ENCODE measurements at places on chromosomes 12 and 14. TPM values are rescaled to one million over a fixed set of nuclear protein-coding genes. Genes with fewer than 3 reads are reported as not detected.

The MDM1 gene
- total RNA-seq, result 17.1 TPM

The AMN gene
- 2.4 TPM for total RNA-seq

GRCh38 chr12:96136161-96136560 is 58.0 kb upstream of the ELK3 start:
- peak overlapping the region; percentile 10 for H3K27ac ChIP-seq
- H3K27me3 ChIP-seq, result no peaks in the 10 kb centered on the region
- no peak for DNase-seq
- H3K4me3 ChIP-seq, result no peak overlapping the region
- no peaks in the 10 kb centered on the region for H3K36me3 ChIP-seq
- H3K4me1 ChIP-seq, result no peaks in the 10 kb centered on the region

The EPYC gene
- not detected for total RNA-seq

DNA sequence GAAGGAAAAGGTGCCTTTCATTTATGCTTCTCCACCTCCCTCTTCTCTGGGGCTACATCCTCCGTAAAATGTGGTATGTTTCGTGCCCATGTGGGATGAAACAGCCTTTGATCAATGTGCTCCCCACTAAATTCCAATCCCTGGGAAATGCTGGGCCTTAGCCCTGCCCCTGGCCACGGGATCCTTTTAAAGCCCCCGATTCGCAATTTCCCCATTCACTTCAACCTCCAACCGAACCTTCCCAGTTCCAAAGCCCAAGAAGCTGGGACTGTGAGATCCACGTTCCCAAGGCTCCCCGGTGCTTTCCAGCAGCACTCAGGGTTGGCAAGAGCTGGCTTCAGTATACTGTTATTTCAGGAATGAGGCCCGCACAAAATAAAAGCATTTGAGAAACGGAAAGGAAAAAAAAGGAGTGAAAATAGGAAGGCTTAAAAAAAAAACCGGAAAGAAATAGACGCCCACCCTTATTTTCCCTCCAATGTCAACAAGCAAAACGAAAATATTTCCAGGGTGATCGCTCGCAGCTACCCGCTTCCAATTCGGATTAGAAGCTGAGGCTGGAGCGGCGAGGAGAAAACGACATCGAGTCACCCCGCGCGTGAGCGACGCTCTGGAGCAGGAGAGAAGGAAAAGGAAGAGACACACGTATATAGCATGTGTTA is 1.3 kb upstream of the FOXG1 start:
- H3K27me3 ChIP-seq, result peaks cover 13% of the 10 kb centered on the region
- DNase-seq, result no peak
- H3K36me3 ChIP-seq, result no peaks in the 10 kb centered on the region

DNA sequence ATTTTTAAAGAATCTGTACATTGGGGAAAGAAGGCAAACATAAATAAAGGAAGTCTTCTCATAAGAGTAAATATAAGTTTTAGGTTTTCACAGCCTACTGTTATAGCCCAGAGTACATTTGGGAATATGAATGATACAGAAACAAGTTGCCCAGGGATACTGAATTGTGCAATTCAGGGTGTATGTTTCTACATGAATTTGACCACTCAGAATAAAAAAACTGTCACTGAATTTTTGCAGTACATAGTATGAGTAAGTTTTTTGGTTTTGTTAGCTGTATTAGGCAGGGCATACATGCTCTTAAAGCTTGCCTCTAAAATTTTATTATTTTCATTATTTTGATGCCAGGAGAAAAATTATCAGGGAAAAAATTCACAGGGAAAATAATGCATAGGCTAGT is 6.6 kb upstream of the PCNX4 start:
- H3K27me3 ChIP-seq, result no peaks in the 10 kb centered on the region
- no peaks in the 10 kb centered on the region for H3K4me1 ChIP-seq
- DNase-seq, result no peak
- H3K27ac ChIP-seq, result no peak overlapping the region
- H3K36me3 ChIP-seq, result no peaks in the 10 kb centered on the region

GRCh38 chr14:93240678-93241000 is 33.6 kb downstream of the UBR7 start:
- H3K36me3 ChIP-seq, result peaks cover 32% of the 10 kb centered on the region
- no peaks in the 10 kb centered on the region for H3K4me1 ChIP-seq
- no peak overlapping the region for H3K27ac ChIP-seq
- H3K4me3 ChIP-seq, result no peak overlapping the region

DNA sequence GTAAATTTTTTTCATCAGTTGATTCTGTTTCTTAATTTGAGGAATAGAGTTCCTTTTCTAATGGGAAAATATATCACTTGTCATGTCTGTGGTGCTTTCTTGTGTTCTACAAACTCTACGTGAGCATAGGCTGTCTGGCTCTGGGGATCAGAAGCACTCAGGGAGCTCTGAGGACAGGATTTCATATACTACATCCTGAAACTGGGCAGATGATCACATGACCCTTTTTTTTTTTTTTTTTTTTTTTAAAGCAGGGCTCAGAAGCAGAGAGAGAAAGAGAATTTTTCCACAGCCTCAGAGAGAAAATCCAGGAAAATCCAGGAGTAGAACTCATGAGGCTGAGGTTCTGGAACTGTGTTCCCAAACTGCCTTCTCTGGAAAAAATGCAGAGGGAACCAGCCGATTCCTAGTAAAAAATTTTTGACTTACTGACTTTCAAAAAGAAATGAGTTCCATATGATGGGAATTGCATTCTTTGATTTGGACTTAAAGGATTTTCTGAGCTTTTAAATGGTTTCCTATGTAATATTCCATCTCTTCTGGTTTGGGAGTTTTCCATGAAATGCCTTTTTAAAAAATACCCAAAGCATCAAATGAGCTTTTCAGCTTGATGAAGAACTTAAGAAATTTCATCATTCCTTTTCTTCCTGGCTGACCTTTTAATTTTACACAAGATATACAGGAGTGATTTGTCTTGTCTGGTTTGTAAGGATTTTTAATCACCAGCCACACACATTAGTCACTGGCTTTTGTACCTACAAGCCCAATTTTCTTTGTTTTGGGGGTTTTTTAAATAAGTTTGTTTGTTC is 183.1 kb upstream of the HIF1A start:
- H3K4me1 ChIP-seq, result peaks cover 17% of the 10 kb centered on the region
- no peak overlapping the region for H3K27ac ChIP-seq
- H3K4me3 ChIP-seq, result no peak overlapping the region
- DNase-seq, result no peak
- no peaks in the 10 kb centered on the region for H3K36me3 ChIP-seq
- H3K27me3 ChIP-seq, result no peaks in the 10 kb centered on the region

The BHLHE41 gene
- 29.8 TPM for total RNA-seq

The NANOG gene
- 0.35 TPM for total RNA-seq

The CMA1 gene
- total RNA-seq, result not detected

The A2ML1 gene
- total RNA-seq, result 0.27 TPM

DNA sequence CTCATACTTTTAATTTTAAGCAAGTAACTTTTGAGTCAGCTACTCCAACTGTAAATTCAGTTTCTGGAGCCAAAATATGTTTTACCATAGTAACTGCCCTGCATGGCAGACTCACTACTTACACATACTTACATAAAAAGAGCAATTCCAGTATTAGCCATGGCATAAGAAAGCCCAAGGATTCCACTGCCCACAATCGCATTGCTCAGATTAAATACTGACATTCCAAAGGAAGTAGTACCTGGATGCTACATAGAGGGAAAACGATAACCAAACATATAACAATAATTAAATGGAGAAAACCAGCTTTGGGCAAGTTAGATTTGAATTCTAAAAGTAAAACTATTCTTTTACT is 2.2 kb downstream of the SLC38A2 start:
- peak overlapping the region; percentile 95 for H3K4me3 ChIP-seq
- H3K27ac ChIP-seq, result peak overlapping the region; percentile 29
- no peaks in the 10 kb centered on the region for H3K27me3 ChIP-seq
- no peak for DNase-seq
- H3K36me3 ChIP-seq, result peaks cover 46% of the 10 kb centered on the region

DNA sequence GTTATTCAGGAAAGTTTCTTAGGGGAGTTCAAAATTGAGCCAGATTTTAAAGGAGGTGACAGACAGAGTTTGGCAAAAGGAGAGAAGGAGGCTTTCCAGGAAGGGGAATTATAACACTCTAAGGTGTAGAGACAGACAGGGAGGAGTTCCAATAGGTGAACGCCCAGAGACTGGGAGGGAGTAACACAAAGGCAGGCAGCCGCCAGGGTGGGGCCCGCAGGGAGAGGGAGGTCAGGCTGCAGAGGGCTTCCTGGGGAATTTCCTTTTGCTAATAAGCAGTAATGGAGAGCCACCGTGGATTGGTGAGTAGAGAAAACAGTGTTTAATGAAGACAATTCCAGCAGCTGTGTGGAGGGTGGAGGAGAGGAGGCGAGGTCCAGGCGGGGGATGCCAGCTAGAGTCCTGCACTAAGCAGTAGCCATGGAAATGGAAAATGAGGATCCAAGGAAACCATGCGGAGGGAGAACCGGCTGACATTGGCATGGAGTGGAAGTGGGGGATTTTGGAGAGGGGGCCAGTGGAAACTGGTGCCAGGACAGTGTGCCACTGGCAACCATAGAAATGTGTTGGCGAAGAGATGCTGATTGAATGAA is 22.2 kb downstream of the GRIN2B start:
- H3K27me3 ChIP-seq, result no peaks in the 10 kb centered on the region
- DNase-seq, result no peak
- no peaks in the 10 kb centered on the region for H3K36me3 ChIP-seq
- no peaks in the 10 kb centered on the region for H3K4me1 ChIP-seq
- H3K27ac ChIP-seq, result no peak overlapping the region

GRCh38 chr12:14238221-14238792 is 127.2 kb upstream of the ATF7IP start:
- no peak overlapping the region for H3K4me3 ChIP-seq
- no peak for DNase-seq
- no peak overlapping the region for H3K27ac ChIP-seq
- H3K36me3 ChIP-seq, result no peaks in the 10 kb centered on the region
- no peaks in the 10 kb centered on the region for H3K27me3 ChIP-seq
- H3K4me1 ChIP-seq, result no peaks in the 10 kb centered on the region

GRCh38 chr14:36940476-36940875 is 231.9 kb downstream of the SLC25A21 start:
- no peaks in the 10 kb centered on the region for H3K36me3 ChIP-seq
- no peaks in the 10 kb centered on the region for H3K27me3 ChIP-seq
- H3K27ac ChIP-seq, result no peak overlapping the region
- no peaks in the 10 kb centered on the region for H3K4me1 ChIP-seq

DNA sequence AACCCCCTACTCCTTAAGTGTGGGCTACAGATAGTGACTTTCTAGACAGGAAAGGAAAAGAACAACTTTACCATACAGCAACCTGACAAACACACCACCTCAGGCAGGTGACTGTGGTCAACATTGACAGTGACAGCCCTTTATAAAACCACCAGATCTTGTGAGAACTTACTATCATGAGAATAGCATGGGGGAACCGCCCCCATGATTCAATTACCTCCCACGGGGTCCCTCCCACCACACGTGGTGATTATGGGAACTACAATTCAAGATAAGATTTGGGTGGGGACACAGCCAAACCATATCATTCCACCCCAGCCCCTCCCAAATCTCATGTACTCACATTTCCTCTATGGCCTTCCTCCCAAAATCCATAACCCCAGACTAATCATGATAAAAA is 16.3 kb downstream of the OR10P1 start:
- no peak for DNase-seq
- H3K36me3 ChIP-seq, result no peaks in the 10 kb centered on the region
- no peaks in the 10 kb centered on the region for H3K27me3 ChIP-seq
- no peak overlapping the region for H3K27ac ChIP-seq

DNA sequence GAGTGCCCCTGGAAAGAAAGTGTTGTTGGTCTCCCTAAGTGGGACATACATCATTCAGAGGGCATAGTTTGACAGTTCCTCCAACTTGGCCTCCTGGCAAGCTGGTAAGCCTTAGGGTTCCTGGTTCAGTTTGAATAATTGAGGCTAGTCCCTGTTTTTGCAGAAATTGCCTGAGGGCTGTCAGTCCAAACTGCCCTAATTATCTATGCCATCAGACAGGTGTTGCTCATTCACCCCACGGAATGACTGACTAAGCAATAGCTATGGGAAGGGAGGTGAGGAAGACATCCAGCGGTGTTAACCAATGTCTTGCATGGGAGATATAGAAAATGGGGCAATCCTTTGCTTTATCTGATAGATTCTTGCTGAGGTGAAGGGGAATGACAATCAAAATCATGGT is 37.6 kb downstream of the SPTSSA start:
- no peaks in the 10 kb centered on the region for H3K27me3 ChIP-seq
- H3K4me1 ChIP-seq, result no peaks in the 10 kb centered on the region
- no peak for DNase-seq

Measured in thoracic aorta (tissue), 2 donors.